ENCODE measurements at places on chromosomes 11 and 22.

GRCh38 chr11:77191429-77191822, 63.4 kb downstream of the MYO7A start:
- DNase-seq, result no peak

- no peak for DNase-seq
Observed at GRCh38 chr22:26941896-26942636, 284.7 kb downstream of the MIAT start.

- no peak for DNase-seq
Observed at GRCh38 chr11:93512949-93513667, 30.1 kb downstream of the SMCO4 start.

- no peak for DNase-seq
Observed at GRCh38 chr11:83663446-83663845, 377.3 kb upstream of the CCDC90B start.

- peak; percentile 28 for DNase-seq
Observed at GRCh38 chr11:17354601-17354991, 3.0 kb downstream of the NCR3LG1 start.

GRCh38 chr11:69173331-69173730, 17.6 kb downstream of the SMIM38 start:
- no peak for DNase-seq

GRCh38 chr11:47971501-47971900, 8.9 kb upstream of the PTPRJ start:
- no peak for DNase-seq

- DNase-seq, result no peak
Observed at GRCh38 chr11:789943-790342, at the start of gene CEND1. TSS of gene CEND1 (minus strand) at chr11:790090. CDS start at chr11:788576, 1,514 bp downstream.

- no peak for DNase-seq
Observed at GRCh38 chr11:27361649-27362431, 1.2 kb downstream of the CCDC34 start.

DNA sequence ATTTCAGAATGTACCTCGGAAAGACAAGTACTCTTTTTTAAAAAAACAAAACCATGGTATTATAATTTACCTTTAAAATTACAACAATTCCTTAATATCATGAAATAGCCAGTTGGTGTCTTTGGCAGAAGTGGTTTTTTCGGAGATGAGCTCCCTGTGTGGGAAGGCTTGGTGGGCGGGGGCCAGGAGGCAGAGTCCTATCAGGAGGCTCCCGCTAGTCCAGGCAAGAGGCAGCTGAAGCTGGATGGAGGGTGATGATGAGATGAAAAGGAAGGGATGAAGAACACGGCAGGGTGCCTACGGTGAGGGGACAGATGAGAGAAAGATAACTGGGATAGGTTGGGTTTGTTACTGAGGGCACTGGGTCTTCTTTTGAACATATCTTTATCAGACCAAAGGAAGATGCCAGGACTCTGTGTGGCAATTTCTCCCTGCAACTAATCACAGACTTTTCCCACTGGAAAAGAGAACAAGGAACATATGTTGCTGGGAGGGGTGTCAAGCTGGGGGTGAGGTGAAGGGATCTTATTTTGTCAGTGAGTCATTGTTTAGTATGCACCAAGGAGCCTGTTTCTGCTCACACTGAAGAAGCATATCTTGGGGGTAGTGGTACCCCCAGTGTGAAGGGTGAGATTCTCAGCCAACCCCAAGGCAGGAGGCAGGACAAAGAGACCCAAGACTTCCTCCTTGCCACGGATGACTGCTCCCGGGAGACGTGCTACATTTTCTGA, 91.5 kb upstream of the YWHAH start:
- no peak for DNase-seq

GRCh38 chr22:49592780-49593501, 234.7 kb downstream of the BRD1 start:
- DNase-seq, result no peak

GRCh38 chr11:82494988-82495432, 238.7 kb downstream of the FAM181B start:
- DNase-seq, result no peak

GRCh38 chr22:44542561-44543222, 44.7 kb upstream of the RTL6 start:
- no peak for DNase-seq

DNA sequence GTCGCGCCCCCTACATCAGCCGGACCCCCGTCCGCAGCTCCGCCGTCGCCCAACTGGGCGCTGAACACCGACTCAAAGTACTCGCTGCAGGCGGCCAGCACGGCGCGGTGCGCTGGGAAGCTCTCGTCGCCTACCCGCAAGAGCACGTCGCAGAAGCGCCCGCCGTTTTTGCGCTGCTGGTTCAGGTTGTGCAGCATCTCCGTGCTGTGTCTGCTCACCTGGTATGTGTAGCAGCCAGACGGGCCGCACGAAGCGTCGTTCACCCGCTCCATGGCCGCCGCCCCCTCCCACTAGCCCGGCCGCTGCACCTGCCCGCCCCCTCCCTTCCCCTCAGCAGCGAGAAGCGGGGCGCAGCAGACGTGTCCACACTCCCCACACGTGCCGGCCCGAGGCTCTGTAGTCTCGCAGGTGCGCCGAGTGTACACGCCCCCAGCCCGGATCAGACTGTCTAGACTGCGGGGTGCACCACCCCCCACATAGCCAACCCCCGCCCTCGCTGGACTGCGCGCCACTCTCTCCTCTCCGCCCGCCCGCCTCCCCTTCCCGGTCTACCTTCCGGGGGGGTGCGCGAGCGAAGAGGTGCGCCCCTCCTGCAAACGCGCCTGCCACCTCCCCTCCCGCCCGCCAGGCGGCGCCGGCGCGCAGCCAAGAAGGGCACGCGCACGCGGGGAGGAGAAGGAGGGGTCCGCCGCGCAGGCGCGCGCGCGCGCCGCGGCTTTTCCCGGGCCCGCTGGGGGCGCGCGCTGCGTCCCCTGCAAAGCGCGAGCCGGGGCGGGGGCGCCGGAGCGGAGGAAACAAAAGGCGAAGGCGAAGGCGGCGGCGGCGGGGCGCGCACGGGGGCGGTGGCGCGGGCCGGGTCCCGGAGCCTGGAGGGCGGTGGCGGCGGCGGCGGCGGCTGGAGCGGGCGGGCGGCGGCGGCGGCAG, 553 bp downstream of the PATZ1 start:
- DNase-seq, result no peak

DNA sequence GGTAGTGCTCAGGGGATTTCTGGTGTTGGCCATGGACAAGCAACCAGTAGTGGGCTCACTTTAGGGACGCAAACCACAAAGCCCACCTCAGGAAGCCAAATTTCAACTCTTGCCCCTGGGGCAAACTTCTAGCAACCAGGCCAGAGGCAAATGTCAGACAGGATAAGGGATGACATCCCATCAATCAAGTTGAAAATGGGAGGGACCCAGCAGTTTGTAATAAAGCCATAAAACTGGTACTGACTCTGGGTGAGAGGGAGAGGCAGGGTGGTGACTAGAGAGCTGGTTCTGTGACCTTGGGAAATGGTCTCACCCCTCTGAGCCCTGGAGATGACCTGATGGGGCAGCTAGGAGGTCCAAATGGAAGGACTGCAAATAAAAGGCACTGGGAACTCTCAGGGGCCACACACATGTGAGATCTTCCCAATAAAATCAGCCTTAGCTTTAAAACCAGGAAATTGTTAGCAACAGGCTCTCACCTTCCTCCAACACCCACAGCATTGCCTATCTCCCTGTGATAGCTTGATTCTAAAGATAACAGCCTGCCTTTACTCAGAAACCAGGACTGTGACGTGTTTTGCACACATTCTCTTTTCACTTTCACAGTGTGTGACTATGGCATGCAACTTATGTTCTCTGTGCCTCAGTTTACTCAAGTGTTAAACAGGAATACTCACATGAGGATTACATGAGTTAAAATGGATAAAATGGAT, 6.4 kb upstream of the TBC1D10A start:
- no peak for DNase-seq

DNA sequence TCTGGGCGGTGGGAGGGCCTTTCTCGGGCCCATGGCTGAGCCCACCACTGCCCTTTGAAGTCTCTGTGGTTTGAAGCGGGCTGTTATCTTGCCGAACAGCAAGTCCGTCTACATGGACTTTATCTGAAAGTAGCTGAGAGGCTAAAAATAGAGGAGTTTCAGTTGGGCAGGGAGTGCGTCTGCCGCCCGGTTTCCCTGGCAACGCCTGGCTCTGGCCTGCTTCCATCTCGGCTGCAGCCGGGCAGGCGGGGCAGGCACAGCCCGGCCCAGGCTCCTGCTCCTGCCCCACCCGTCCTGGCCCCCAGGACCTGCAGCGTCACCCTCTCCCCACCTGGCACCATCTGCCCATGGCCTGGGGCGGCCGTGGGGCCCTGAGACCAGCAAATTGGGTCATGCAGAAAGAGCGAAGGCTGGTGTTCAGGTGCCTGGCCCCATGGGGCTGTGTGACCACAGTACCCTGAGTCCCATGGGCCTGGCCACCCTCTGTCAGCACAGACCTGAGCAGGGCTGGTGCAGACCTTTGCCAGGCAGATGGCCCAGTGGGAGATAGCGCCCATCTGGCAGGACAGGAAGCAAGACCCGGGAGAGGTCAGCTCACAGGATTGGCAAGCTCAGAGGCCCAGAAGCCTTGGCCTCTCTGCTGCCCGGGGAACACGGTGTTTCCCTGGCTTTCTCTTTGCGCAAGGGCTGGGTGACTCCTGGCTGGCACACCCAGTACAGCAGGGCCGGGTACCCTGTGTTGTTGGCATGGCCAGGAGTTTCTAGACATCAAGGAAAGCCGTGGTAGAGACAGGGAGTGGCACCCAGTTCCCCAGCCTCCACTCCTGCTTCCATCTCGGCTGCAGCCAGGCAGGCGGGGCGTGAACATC, 79.1 kb upstream of the KCNQ1OT1 start:
- DNase-seq, result no peak

DNA sequence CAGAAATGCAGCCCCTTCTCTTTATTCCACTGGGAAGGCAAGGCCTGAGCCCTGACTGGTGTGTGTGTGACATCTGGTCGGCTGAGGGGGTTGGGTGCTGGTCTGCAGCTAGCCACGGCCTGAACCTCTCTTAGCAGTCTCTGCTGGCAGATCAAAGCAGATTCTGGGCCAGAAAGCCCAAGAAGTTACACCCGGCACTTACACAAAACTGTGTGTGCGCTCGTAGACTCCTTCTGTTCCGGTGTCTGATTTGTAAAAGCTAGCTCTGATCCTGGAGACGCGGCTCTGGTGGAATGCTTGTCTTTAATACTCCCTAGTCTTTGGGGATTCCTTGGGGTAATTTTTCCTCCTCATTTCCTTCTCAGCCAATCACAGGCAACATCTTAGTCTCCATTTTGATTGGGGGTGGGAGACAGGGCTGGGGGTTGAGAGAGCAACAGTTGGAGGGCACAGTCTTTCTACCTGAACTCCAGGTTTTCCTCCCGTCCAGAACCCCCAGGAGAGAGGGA, 5.5 kb downstream of the PKNOX2 start:
- no peak for DNase-seq

- DNase-seq, result peak; percentile 54
Observed at GRCh38 chr11:126431401-126432064, 76.0 kb downstream of the ST3GAL4 start.

DNA sequence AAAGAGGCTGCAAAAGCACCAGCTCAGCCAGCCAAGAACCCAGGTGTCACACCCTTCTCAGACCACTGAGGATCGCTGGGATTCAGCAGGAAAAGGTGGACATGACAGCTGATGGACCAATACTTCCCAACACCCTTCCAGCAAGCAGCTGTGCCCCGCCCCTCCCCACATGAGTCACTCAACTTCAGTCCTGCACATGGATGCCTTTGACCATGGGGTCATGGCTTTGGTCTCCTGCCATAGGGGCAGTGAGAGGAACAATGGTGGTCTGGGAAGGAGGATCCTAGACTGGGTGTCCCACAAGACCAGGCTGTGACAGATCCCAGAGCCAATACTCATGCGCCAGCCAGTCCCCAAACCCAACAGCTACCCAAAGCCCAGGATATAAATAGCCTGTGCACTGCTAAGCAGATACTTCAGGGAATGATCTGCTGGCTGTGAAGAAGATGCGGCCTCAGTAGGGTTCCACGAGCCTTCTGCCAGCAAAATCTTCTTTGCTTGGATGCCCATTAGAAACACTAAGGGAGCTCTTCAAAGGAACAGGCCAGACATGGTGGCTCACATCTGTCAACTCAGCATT, 5.5 kb upstream of the RGL4 start:
- DNase-seq, result no peak

DNA sequence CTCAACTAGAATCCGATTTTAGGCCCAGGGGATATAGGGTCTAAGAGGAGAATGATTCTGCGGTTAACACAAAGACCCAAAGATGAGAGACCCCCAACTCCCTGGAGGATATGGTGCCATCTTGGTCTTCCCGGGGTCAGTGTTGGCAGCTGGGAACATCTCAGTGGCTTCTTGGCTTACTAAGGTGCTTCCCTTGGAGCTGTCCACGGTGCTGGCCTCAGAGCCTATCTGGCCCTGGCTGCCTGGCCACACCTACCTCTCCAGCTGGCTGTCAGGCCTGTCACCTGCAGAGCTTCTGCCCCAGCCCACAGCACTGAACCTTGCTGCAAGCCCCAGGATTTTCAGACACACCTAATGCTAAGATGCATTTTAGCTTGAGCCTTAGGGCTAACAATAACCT, 70.7 kb upstream of the THY1 start:
- no peak for DNase-seq

- DNase-seq, result no peak
Observed at GRCh38 chr22:23806837-23807236, 20.1 kb downstream of the SMARCB1 start.

DNA sequence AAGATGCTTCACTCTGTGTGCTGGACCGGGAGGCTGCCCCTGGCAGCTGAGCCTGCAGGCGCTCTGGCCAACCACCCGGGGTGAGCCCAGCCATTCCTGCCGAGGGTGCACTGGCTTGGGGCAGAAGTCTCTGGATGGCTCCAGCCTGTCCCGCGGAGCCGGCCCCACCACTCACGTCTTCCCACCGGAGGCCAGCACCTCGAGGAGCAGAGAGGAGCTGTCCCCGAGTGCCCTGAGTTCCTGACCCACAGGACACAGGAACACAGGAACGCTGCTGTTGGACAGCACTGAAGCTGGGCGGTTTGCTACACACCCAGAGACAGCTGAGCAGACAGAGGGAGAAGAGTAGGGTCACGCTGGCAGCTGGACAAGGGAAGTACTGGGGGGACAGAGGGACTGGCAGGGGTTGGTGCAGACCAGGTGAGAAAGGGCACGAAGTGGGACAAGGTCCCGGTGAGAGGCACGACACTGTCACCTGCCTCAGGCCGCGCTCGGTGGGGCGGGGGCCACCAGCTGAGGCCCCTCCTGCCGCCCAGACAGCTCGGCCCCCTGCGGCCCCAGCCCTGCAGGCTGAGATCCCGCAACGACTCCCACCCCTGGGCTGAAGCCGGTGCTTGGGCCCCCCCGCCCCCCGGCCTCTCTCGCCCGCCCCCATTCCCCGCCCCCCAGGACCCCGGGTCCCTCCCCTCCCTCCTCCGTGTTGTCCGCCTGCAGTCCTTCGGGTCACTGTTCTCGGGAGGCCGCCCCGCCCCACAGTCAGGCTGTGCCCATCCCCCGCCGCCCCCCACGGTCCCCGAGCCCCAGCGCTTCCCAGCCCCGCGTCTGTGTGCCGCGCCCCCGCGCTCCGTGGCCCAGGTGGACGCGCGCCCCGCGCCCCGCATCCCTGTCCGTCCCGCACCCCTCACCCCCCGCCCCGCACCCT, 624 bp upstream of the B4GALNT4 start:
- DNase-seq, result no peak

DNA sequence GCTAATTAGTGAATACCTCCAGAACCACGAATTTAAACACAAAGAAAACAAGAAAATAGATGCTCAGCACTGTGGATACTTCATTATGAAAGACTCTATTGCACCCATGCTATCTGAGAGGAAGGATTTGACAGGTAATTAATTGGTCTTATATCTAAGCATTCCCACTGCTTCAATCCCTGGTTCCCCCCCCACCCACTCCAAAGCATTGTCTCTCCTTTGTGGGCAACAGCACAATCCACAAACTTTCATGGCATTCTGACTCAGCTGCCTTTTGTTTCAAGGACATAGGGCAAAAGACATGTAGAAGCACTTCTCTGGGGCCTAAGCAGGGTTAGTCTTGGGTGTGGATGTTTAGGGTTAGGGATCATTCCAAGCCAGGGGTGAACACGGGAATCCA, 551.4 kb downstream of the BUD13 start:
- DNase-seq, result no peak
